ENCODE measurements at places on chromosomes 6 and 20. TPM values are rescaled to one million over a fixed set of nuclear protein-coding genes. Genes with fewer than 3 reads are reported as not detected.

TRIM10 gene
- total RNA-seq = not detected

SPAG4 gene
- 0.91 TPM for total RNA-seq

MANEA gene
- 1.7 TPM for total RNA-seq

INSM1 gene
- total RNA-seq = not detected

RHAG gene
- 0.26 TPM for total RNA-seq

MUC21 gene
- total RNA-seq = not detected

ECT2L gene
- not detected for total RNA-seq

CCN6 gene
- total RNA-seq = not detected

STMND1 gene
- not detected for total RNA-seq

SALL4 gene
- total RNA-seq = not detected

PRSS16 gene
- not detected for total RNA-seq

MMP24 gene
- total RNA-seq = 0.07 TPM

NDRG3 gene
- total RNA-seq = 12.8 TPM
